Activated naive CD4-positive, alpha-beta T cell treated with anti-CD3 and anti-CD28 coated beads, Interleukin-2, amount 50 U/mL, for 72 hours (primary cell): ENCODE measurements at places on chromosomes 5 and 9.

- DNase-seq = no peak
Measured at GRCh38 chr5:77259476-77259875, 49.0 kb downstream of the PDE8B start.

- DNase-seq = no peak
Measured at GRCh38 chr5:67102708-67103107, 93.9 kb downstream of the CD180 start.

- DNase-seq = no peak
Measured at GRCh38 chr5:77936365-77936693, 160.2 kb upstream of the TBCA start.

DNA sequence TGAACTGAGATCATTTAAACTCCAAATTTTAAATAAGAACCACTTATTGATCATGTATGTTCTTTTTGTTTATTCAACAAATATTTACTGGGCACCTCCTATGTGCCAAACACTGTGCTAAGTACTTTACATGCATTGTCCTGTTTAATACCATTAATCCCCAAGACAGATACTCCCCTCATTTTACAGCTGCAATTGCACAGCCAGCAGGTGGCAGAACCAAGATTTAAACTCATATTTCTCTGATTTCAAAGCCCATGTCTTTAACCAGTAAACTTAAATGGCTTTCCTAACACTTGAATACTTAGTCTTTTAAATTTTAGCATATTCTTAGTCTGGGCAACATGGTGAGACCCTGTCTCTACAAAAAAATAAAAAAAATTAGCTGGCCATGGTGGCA is 43.4 kb upstream of the KIAA1958 start:
- DNase-seq = no peak

DNA sequence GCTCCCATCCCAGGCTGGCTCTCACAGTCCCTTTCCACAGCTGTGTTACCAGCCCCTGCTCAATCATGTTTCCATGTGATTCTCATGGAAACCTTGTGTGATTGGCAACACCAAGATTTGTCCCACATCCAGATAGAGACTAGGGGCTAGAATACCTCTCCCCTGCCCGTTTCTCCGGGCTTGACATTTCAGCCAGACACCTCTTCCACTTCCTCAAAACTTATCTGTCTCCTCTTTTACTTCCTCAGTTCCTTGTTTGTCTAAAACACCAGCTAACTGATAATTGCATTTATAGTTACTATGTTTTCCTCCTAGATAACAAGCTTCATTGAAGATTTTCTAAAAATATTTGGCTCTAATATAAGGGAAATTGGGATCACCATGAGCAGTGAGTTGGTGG is 16.6 kb upstream of the KCNMB1 start:
- DNase-seq = no peak

DNA sequence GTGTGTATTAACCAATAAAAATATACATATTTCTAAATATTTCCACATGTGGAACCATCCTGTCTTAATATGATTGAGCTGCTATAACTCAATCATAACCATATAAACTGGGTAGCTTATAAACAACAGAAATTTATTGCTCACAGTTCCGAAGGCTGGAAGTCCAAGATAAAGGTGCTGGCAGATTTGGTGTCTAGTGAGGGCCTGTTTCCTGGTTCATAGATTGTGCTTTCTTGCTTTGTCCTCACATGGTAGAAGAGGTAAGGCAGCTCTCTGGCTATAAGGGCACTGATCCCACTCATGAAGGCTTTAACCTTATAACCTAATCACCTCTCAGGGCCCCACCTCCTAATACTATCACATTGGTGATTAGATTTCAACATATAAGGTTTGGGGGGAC is 14.0 kb upstream of the PRKAA1 start:
- no peak for DNase-seq

- DNase-seq = no peak
Measured at GRCh38 chr9:130330202-130330862, 64.8 kb downstream of the HMCN2 start.

DNA sequence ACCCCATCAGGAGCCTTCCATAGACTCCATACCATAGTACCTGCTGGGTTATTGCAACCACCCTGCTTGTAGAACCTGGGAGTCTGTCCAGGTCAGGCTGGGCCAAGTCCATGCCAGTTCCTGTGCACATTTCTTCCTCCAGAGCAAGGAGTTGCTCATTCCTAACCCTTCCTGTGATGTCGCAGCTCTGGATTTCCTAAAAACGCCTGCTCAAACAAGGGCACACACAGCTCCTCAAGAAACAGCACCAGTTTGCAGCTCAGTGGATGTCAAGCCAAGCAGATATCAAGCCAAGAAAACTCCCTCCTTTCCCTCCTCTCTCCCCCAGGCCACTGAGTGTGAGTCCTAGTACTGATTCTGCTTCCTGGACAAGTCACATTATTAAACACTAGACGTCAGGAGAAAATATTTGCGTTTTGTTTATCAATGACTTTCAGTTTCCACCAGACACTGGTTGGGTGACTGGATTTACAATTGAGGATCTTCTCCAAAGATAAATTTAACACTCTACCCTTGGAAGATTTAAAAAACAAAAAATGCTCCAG is 59.6 kb downstream of the SLC1A1 start:
- no peak for DNase-seq

- no peak for DNase-seq
Measured at GRCh38 chr9:109704546-109704945, 75.5 kb upstream of the PALM2AKAP2 start.

DNA sequence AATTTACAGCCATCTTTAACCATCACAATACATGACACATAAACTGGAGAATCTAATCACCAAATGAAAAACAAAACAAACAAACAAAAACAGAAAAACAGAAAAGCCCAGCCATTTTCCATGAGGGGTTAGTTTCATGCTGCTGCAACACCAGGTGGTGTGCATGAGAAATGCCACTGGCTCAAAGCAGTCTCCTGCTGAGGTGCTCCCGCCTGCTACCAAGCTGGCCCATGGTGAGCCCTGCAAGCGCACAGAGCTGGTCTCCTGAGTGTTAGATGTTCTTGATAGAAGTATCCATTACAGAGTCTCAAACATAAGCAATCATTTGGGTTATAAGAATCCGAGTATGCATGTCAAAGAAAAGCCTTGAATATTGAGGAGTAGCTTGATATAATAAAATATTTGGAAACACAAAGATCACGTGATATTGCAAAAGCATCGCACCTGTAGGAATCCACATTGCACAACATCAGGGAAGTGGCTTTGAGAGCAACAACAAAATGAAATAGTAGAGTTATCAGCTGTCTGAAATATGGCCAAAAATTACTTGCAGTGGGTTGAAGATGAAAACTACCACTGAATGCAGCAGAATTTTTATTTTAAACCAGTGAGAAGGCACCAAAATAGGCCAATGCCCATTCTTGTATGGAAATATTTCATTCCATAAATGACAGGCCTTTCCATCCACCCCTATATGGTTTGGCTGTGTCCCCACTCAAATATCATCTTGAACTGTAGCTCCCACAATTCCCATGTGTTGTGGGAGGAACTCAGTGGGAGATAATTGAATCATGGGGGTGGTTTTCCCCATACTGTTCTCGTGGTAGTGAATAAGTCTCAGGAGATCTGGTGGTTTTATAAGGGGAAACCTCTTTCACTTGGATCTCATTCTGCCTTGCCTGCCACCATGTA is 194.8 kb downstream of the SYK start:
- DNase-seq = no peak

DNA sequence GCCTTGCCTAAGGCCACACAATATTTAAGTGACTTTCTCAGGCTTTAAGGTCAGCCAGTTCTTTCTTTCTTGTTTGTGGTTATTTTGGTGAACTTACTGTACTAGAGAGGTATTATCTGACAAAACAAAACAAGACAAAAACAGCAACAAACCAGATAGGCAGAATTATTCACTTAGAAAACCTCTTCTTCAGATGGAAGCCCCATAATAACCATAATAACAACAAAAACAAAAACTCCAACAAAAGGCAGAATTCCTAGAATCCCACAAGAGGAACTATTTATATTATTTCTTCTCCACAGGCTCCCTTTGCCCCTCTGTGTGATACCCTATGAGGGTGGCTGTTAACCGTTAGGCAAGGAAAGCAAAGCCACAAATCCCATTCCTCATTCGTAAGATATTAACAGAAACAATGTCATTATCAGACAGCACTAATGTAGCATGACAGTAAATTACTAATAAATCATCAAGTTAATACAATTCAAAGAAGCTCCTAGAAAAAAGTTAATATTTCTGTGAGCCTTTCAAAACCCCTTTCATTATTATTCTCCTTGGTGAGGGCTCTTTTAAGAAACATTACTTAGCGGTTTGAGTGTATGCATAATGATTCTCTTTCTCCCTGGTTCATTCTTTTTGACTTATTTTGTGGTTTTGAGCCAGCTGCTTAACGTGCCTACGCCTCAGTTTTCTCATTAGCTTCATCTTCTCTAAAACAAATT is 274.9 kb downstream of the EFNA5 start:
- no peak for DNase-seq

GRCh38 chr5:69042500-69042899 is 51.3 kb upstream of the SLC30A5 start:
- no peak for DNase-seq
